ENCODE measurements at places on chromosomes 7 and 10.

GRCh38 chr7:130367088-130367755 lies 13.1 kb upstream of the CPA1 start:
- no peak for DNase-seq

DNA sequence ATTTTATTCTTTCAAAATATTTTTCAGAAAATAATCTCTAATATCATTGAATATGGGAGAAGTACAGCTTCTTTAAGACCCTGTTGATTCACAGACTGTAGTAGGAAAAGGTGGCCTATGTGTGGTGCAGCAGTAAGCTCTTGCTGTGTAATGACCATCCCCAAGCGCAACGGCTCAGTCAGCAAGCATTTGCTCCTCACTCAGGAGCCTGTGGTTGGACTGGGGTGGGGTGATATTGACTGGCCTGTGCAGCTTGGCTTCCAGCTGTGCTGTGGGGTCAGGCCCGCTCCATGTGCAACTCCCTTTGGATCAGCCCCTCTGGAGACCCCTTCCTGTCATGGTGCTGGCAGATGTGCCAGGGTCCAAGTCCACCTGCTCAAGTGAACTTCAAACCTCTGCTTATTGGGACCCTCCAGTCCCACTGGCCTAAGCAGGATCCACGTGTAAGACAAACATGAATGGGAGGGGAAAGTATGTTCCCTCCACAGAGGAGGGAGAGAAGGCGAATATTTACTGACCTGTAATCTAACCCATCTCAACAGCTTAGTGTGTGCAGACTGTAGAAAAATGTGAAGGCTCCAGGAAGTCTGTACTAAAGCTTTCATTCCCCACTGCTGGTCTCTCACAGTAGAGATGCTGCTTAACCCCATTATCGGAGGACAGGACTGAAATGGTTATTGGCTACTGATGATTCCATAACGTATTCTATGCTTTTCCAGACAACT lies 239.7 kb downstream of the WDR37 start:
- DNase-seq: no peak

DNA sequence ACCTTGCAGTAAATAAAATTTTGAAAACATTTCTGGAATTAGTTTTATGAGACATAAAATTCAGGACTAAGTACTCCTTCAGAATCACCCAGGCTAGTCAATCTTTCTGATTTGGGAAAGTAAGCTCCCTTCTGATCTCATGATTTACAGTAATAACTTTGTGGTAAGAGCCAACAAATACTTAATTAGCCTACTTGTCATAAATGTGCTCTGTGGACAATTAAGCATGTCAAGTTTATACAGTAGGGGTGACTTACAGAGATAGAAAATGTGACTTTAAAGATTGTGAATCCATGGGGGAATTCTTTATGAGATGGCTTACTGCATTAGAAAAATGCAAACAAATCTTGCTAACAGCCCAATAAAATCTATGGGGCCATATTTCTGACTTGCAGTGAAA lies 616.9 kb upstream of the GHITM start:
- no peak for DNase-seq

DNA sequence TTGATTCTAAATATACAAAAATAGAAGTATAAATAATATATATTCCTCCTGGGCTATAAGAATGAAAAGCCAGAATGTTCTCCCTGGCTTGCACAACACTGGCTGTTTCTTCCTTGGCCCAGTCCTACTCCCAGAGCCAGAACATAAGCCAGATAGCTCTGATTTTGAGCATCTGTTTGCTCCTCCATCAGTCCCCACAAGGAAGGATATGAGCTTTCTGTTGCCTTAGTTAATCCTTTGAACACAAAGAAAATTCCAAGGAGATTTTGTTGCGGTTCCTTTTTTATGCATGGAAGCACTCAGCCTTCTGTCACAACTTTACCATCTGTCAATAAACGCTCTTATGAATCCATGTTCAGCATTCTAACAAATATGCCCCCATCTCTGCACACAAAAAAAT lies 361.8 kb downstream of the IPMK start:
- DNase-seq: no peak

GRCh38 chr10:126087796-126088505 lies 191.6 kb downstream of the FANK1 start:
- DNase-seq: no peak

DNA sequence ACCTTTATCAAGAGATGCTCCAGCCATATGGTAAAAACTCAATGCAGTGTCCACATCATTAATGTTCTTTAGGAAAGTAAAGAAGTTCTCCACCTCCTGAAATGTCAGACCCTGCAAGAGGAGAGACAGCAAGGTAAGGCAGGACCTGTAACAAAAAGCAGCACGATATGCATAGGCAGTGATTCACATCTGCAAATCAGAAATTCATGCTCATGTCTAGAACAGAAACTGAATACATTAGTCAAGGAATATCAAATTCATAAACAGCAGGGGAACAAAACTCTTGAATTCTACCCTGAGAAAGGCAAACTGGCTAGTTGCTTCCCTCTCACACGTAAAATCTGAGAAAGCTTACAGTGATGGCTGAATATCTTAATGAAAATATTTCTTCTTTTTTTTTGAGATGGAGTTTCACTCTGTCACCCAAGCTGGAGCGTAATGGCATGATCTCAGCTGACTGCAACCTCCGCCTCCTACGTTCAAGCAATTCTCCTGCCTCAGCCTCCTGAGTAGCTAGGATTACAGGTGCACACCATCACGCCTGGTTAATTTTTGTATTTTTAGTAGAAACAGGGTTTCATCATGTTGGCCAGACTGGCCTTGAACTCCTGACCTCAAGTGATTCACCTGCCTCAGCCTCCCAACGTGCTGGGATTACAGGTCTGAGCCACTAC lies 53.3 kb upstream of the DNAJB12 start:
- no peak for DNase-seq

DNA sequence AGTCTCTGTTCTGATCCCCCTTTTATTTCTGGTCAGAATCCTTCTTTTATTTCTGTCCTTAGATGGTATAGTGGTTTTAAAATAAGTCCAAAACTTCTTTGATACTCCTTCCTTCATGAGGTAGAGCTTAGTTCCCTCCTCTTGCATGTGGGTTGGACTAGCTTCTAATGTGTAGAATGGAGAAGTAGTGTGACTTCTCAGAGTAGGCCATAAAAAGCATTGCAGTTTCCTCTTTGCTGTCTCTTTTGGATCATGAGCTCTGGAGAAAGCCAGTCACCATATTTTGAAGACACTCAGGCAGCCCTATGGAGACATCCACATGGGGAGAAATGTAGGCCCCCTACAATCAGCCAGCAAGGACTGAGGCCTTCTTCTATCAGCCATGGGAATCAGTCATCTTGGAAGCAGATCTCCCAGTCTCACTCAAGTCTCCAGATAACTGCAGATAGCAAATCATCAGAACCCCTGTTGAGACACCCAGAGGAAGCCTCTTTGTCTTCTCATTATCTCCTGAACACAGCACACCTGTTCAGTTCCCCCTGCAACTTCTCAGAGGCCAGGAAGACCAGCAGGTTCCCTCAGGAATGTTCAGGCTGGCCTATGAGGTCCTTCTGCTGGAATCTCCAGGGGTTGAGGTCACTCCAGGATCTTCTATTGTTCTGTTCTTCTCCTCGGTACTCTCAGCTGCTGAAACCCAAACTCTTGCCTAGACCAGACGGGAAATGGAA lies 511.9 kb upstream of the ZMIZ1 start:
- DNase-seq: no peak

GRCh38 chr7:151600331-151600730 lies 80.6 kb upstream of the RHEB start:
- no peak for DNase-seq

GRCh38 chr7:40810274-40810673 lies 675.5 kb downstream of the SUGCT start:
- no peak for DNase-seq

DNA sequence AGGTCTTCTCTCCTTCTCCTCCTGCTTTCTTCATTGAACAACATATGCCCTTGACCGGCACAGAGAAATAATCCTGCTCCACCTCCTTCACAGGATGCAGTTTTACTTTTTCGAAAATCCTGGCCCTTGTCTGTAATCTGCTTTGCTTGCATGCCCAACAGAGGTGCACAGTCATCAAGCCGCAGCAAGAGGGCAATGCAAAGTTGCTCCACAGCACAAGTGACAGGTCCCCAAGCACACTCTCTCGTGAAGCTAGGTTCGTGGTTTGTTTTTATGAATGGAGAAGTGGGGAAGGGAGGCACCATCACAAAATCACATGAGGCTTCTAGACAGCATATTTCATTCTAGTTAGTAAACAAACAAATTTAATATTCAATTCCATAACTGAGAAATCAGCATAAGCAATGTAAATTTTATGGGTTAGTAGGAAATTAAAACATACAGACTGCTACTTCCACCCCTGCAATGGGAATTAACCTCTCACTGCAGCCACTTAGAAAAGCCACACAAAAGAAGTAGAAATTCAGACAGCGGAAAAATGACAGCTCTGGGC lies 178.8 kb downstream of the TPK1 start:
- DNase-seq: no peak

DNA sequence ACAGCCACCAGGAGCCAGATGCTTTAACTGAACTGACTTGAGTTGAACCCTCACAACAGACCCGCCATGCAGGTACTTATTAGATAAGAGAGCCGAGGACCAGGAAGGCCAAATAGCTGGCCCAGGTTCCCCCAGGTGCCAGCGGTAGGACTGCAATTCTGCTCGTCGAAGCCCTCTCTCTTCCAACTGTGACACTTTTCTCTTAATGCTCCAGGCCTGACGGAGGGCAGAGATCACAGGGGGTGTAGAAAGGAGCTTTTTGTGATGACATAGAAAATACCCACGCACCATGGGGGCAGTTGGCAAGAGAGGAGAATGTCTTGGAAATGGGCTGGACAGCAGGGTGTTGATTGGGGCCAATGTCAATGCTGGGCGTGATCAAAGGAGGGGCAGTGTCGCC lies 208.5 kb downstream of the PLXNA4 start:
- no peak for DNase-seq

- no peak for DNase-seq
These were observed 329.9 kb downstream of the PTPRN2 start for GRCh38 chr7:158257516-158258410.
